ENCODE measurements at places on chromosomes 11 and 22.

- DNase-seq: no peak
Measured at GRCh38 chr22:29456211-29456671, 17.9 kb downstream of the RFPL1 start.

- DNase-seq: no peak
Measured at GRCh38 chr11:6377902-6378639, 12.2 kb upstream of the SMPD1 start.

- DNase-seq: no peak
Measured at GRCh38 chr11:71176812-71177211, 75.6 kb downstream of the SHANK2 start.

DNA sequence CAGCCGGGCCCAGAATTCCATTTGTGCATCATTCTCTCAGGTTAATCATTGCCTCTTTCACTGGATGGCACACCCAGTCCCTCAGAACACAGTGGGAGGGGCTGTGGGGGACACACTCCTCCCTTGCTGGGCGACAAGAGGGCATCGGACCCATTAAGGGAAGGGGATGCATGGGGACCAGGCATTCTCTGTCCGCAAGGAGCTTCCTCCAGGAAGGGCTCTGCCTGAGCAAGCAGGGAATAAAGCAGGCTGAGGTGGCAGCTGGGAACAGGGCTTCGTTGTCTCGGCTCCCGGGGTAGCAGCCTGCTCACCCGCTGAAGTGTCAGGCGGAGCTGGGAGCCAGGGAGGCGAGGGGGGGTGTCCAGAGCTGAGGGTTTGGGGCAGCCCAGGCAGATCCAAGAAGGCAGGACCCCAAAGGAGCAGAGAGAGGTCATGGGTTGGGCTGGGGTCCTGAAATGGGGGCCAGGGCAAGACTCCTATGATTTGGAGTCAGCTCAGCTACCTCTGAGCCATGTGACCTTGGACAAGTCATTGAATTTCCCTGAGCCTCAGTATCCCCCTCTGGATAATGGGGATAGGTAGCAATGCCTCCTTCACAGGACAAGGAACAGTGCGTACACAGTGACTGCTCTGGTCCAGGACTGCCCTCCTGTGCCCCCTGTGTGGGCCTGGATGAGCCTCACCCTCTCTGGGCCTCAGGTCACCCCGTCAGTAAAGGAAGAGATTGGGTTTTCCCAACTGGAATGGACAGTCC is 1.4 kb downstream of the GAL3ST1 start:
- DNase-seq: no peak

GRCh38 chr11:47714554-47715081 is 551 bp downstream of the AGBL2 start:
- no peak for DNase-seq

DNA sequence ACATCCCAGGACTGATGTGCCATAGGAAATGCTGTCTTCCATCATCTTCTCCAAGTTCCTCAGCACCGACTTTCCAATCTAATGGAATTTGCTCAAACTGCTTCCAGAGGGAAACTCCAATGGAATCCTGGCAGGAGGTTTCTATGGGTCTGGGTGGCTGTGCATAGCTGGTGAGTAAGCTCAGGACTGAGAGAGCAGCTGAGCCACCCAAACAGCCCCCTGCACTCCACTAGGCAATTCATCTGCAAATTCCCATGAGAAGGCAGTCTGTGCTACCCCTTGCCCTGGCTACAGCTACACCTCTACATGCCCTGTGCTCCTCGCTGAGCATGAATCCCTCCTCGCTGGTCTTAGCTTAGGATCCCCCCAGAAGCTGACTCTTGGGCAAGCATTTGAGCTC is 127.9 kb upstream of the CSNK2A3 start:
- DNase-seq: no peak

DNA sequence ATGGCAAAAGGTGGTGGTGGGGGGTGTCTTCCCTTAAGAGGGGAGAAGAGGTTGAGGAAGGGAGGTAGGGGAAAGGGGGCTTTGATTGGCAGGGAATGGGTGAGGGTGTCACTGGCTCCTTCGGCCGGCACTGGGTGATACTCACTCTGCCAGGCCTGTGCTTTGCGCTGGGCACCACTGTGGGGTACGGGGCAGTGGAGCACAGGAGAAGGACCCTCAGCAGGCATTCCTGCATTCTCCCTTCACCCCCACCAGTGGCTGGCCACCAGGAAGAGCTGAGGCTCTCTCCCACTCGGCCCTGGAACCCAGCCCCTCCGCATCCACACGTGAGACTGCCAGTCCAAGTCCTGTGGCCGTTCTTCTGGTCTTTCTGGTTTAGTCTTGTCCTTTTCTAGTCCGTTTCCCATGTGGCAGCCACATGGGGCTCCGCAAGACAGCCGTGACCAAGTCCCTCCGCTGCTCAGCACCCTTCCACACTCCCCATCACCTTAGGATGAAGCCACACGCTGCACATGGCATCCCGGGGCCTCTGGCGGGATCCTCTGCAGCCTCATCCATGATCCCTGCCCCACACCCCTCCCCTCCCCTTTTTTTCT is 8.0 kb downstream of the CAPN5 start:
- no peak for DNase-seq

- no peak for DNase-seq
Measured at GRCh38 chr11:113178381-113179070, 135.9 kb upstream of the TTC12 start.

DNA sequence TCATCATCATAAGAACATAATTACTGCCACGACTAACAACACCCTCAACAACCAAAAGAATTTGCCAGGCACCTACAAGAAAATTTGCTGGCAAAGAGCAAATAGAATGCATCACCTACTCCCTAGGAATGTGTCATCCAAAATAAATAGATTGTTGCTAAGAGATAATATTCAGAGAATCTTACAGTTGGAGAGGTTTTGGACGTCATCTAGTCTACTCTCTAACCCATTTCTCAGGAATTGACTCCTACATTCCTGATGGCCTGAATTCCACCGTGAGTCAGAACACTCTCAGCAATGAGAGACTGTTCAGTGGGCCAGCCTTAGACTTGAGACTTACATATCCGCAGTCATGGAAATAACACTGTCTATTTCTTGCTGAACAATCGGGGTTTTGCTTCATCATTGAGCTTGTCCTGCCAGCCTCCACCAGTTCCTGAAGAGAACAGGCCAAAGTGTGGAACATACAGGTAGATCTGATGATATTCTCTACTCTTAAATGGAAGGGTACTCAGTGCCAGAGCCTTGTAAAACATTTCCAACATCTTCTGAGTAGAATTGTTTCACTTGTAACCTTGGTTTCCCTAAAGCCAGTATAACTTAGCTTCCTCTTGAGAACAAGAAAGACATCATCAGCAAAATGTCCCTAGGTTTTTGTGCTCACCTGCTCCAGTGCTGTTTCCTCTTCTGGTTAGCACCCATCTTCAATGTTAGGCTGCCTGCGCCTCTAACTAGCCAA is 8.3 kb downstream of the KIRREL3 start:
- no peak for DNase-seq

DNA sequence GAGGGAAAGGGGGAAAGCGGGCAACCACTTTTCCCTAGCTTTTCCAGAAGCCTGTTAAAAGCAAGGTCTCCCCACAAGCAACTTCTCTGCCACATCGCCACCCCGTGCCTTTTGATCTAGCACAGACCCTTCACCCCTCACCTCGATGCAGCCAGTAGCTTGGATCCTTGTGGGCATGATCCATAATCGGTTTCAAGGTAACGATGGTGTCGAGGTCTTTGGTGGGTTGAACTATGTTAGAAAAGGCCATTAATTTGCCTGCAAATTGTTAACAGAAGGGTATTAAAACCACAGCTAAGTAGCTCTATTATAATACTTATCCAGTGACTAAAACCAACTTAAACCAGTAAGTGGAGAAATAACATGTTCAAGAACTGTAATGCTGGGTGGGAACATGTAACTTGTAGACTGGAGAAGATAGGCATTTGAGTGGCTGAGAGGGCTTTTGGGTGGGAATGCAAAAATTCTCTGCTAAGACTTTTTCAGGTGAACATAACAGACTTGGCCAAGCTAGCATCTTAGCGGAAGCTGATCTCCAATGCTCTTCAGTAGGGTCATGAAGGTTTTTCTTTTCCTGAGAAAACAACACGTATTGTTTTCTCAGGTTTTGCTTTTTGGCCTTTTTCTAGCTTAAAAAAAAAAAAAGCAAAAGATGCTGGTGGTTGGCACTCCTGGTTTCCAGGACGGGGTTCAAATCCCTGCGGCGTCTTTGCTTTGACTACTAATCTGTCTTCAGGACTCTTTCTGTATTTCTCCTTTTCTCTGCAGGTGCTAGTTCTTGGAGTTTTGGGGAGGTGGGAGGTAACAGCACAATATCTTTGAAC is 6.8 kb downstream of the MALAT1 start:
- peak; percentile 9 for DNase-seq

- DNase-seq: no peak
Measured at GRCh38 chr11:19370100-19370861, 129.5 kb upstream of the E2F8 start.

- no peak for DNase-seq
Measured at GRCh38 chr11:72972496-72973128, 158.4 kb downstream of the ATG16L2 start.

- DNase-seq: no peak
Measured at GRCh38 chr11:5467527-5467926, 18.4 kb downstream of the OR51I2 start.

DNA sequence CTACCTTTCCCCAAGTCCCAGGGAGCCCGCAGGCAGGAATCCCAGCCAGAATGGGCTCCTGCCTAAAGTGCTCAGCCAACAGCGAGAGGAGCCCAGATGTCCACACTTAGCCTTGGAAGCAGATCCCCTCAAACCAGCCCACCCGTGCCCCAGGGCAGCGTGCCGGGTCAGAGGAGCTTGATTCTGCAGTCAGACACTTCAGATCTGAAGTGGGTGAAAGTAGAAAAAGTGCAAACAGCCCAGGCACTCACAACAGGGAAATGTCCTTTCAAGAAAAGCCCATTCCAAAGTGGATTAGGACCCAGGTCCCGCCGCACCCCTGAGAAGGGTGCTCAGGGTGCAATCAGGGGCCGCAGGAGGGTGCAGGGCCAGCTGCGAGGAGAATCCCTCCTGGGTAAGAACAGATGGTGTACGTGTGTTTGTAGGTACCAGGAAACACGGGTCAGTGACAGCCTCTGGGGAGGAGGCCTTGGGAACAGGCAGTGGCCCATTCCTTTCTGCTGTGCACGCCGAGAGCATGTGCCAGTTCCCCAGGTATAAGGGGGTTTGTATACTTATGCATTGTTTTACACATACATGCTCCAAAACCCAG is 17.7 kb downstream of the ELFN2 start:
- DNase-seq: no peak

- no peak for DNase-seq
Measured at GRCh38 chr11:94178331-94178730, 49.7 kb downstream of the PANX1 start.

- no peak for DNase-seq
Measured at GRCh38 chr11:844693-845644, 2.3 kb downstream of the TSPAN4 start.

- DNase-seq: no peak
Measured at GRCh38 chr22:29187831-29188230, 17.9 kb upstream of the EMID1 start.

DNA sequence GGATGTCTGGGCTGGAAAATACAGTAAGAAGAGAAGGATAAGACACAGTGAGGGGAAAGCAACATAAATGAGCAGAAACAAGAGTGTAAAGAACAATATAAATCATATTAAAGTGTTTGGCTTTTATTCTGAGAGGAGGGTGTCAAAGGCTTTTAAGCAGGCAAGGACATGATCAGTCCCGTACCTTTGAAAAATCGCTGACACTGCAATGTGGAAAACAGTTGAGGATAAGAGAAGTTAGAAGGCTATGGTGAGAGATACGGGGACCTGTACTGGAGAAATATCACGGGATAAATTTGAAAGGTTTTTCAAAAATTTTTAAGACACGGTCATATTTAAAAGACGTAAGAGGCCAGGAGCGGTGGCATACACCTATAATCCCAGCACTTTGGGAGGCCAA is 30.3 kb downstream of the CDON start:
- no peak for DNase-seq

DNA sequence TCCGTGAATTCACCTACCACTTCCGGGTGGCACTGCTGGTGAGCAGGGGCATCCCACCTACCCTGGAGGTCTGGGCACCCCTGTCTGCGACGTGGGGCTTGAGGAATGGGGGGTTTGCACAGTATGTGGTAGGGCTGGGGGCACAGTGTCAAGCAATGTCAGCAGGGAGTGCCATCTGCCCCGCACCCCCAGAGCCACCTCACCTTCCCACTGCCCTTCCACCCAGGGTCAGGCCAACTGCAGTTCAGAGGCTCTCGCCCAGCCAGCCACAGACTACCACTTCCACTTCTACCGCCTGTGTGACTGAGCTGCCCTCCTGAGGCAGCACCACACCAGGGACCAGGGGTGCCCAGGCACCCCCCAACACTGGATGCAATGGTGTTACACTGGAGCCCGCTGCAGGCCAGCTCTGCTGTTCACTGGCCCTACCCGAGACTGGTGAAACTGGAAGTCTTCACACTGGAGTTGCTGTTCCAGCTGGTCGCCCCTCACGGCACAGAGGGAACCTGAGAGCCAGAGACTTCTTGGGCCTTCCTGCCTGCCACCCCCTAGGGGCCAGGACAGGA is 6.5 kb downstream of the TMEM258 start:
- DNase-seq: no peak

GRCh38 chr11:119509969-119510401 is 87.0 kb upstream of the THY1 start:
- DNase-seq: no peak

DNA sequence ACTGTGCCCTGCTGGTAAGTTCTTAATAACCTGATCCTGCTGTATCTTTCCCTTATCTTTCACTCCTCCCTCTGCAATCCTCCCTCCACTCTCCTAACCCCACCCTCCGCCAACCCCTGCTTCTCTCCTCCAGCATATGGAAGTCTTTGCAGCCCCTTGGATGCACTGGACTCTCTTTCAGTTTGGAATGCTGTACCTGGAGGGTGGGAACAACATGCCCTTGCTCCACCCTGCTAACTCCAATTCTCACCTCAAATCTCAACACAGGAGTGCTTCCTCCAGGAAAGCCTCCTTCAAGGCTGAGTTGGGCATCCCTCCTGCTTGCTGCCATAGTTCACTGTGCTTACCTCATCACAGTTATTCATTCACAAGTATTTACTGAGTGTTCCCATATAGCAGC is 52.8 kb upstream of the LDLRAD3 start:
- no peak for DNase-seq

Measured in central memory CD4-positive, alpha-beta T cell (primary cell).